Activated CD4-positive, alpha-beta T cell treated with anti-CD3 and anti-CD28 coated beads, Interleukin-2, amount 50 U/mL, for 16 hours (primary cell): ENCODE measurements at places on chromosomes 4 and X.

DNA sequence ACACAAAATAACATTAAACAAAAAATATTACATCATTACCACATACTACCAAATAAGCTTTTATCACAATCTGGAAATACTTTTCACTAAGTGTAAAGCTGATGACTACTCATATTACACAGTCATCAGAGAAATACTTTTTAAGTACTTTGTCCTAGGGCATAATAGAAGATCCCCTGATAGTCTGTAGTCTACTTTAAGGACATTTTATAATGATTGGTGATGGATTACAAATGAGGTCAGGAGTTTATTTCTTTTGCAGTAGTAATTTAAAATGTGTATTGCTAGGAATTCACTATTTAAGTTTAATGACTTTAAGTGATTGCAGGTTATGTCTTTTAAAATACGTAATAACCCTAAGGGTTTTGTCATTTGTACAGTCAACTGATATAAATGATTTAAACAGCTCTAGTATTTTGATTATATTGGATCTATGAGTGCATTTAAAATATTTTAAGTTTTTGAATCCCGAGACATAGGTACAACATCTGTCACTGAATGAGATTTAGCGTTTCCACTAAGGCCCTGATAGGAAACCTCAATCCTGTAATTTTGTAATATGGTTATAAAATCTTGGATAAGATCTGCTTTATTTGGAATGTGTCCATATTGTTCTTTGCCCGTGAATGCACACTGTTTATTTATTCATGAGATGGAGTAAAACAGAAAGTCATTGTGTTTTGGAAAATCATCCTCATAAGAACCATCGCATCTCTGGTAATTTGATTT lies 189.5 kb downstream of the ARAP2 start:
- no peak for DNase-seq

GRCh38 chr4:48698029-48698971 lies 81.8 kb downstream of the FRYL start:
- no peak for DNase-seq

- DNase-seq = no peak
These were observed 319.7 kb downstream of the RAPGEF2 start for GRCh38 chr4:159422626-159423025.

- no peak for DNase-seq
These were observed 3.9 kb downstream of the RUFY3 start for GRCh38 chr4:70725633-70726032.

- DNase-seq = no peak
These were observed 33.7 kb downstream of the ARHGAP24 start for GRCh38 chr4:85508654-85509053.
